Skeletal muscle cell (primary cell): ENCODE measurements at places on chromosomes 13 and 19.

- no peak for DNase-seq
Measured at GRCh38 chr13:47890146-47890814, 110.8 kb downstream of the SUCLA2 start.

DNA sequence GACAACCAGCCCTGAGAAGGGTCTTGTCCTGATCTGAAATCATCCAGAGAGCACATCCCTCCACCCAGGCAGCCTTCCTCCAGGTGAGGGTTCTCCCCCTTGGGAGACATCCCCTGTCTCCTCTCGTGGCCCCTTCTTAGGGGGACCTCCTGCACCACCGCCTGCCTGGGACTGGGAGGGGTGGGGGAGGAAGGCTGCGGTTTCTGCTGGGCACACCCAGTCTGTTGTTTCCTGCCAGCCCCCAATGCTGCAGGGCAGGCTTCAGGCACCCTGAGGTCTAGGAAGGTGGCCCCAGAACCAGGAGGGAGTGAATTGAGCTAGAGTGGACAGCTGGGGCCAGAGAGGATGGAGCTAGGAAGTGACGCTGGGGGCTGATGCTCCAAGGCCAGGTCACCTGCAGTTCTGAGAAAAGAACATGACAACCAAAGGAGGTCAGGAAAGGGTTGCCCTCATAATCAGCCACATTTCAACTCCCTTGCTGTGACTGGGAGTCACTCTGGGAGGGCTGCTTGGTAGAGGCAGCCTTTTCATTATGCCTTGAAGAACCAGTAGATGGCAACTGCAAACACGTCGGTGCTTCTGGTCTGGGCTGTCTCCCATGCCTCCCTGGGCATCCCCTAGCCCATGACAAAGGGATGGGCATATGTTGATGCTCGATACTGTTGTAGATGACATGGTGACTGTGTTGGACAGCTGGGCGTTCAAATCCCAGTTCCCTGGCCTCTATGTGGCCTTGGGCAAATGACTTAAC lies 1.4 kb downstream of the ARHGEF18 start:
- DNase-seq: no peak

- peak; percentile 68 for DNase-seq
Measured at GRCh38 chr19:4633140-4633967, 6.0 kb upstream of the TNFAIP8L1 start.

DNA sequence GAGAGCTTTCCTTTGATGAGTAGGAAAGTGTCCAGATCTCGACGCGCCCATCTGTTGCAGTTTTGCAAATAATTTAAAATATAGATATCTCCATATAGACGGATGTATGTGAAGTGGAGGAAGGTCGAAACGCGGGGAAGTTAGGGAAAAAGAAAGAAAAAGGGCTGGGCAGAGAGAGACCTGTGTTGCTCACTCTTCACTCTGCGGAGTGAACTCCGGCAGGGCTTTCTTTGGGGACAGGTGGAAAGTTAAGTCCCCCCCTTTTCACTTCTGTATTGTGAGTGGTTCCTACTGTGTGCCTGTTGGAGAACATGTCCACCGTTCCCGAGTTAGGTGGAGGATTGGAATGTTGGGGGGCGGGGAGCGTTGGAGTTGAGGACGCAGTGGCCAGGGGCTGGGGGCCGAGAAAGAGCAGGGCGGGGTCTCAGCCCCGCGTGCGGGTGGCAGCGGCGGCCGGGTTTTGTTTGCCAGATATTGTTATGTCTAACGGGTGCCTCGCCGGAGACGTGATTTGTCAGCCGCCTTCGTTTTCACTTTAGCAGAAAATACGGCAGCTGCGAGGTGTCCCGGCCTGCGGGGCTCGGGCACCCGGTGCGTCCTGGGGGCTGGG lies 145.1 kb upstream of the ZNF536 start:
- DNase-seq: no peak

DNA sequence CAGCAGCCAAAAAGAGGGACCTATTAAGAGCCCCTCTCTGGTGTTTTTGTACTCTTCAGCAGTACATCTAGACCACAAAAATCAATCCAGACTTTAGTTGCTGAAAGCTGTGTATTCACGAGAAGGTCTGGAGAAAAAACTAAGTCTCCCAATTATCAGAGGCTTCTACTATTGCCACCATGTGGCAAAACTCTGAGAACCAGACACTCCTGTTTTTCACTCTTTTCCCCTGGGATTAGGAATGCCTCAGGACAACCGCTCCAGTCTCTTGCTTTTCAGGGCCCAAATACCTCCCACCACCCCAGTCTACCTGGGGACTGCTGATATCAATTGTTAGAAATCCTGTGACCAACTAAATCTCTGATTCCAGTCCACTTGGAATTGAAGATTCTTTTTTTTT lies 30.1 kb upstream of the OBI1 start:
- no peak for DNase-seq

GRCh38 chr19:32405431-32406160 lies at the start of gene DPY19L3:
Gene DPY19L3 (plus strand): TSS chr19:32405770. CDS start chr19:32408254, 2,484 bp downstream.
- peak; percentile 75 for DNase-seq

- DNase-seq: no peak
Measured at GRCh38 chr13:88112526-88112925, 441.4 kb downstream of the SLITRK5 start.

GRCh38 chr13:38602266-38602665 lies 84.6 kb upstream of the FREM2 start:
- no peak for DNase-seq

DNA sequence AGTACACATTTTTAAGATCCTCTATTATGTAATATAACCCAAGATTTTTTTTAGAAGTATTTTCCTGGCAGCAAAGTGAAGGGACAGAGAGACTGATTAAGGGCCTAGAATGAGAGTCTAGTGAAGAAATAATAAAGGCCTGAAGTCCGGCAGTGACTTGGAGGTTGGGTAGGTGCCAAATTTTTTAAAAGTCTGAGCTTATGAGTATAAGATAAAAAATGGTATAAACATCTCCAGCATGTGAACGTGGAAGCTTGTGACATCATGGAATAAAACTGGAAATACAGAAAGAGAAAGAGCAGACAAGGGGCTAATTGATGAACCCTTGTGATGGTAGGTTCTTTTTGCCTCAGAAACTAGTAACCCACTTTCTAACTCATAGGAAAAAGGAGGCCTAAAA lies 174.6 kb downstream of the SUCLA2 start:
- DNase-seq: no peak

DNA sequence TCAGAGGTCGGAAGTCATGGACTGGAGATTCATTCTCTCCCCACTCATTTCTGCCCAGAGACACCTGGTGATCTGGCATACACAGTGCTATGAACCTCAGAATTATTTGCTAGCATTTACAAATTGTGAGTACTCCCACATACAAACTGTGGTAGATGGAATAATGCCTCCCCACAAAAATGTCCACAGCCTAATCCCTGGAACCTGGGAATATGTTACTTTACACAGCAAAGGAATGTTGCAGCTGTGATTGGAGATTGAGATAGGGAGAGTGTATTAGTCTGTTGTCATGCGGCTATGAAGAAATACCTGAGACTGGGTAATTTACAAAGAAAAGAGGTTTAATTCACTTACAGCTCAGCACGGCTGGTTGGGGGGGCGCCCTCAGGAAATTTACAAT lies 3.1 kb upstream of the UQCRFS1 start:
- no peak for DNase-seq

- no peak for DNase-seq
Measured at GRCh38 chr13:75432045-75432444, 49.9 kb downstream of the TBC1D4 start.
